ENCODE measurements at places on chromosomes 5 and 9.

- no peak for DNase-seq
Measured at GRCh38 chr5:141669520-141669919, 12.5 kb downstream of the ARAP3 start.

DNA sequence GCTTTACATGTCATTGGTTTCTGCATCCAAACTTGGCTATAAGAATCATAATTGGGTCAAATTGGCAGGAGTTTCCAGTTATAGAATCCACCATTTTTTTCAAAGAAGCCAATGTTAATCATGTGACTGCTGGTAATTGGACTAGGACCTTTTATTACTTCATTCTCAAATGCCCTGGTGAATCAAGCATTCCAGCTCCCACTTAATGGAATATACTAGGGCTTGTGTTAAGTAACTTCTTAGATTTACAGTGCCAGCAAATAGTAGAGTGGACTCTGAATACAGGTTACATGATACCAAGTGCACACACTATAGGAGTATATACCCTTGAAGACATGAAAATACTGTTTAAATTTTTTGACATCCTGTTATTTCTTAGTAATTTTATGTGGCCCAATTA, 96.7 kb downstream of the NUDT12 start:
- DNase-seq = no peak

GRCh38 chr9:4837261-4838188, 44.8 kb downstream of the RCL1 start:
- DNase-seq = no peak

DNA sequence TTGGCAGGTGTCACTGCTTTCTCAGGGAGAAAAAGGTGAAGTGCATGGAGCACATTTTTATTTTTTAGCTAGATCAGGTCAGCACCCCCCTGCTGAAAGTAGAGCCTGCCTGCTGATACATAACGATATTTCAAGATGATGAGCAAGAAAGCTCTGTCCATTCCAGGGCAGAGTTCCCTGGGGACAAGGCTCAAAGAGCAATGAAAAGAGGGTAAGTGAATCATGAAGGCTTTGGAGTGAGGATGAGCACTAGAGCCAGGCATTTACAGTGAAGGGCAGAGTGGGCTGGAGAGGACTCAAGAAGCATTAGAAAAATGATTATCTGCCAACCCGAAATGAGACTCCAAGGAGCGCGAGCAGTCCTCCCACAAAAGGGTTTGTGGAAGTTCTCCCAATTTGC, 345.7 kb downstream of the TLE4 start:
- no peak for DNase-seq

DNA sequence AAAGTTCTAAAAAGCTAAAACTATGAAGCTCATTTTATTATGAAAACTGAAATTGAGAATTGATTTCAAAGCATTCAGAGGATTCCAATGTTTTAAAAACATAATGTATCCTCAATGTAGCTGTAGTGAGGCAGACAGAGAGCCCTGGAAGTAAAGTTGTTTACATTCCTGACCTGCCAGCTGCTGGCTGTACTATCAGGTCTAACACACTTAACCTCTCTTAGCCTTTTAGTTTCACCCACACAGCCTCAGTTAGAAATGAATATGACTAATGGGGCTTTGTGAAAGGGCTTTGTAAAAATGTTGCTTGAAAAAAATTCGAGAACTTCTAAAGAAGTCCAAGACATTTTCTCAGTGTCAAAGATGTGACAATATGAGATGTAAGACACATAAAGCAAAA, 122.6 kb downstream of the FBXL17 start:
- DNase-seq = no peak

DNA sequence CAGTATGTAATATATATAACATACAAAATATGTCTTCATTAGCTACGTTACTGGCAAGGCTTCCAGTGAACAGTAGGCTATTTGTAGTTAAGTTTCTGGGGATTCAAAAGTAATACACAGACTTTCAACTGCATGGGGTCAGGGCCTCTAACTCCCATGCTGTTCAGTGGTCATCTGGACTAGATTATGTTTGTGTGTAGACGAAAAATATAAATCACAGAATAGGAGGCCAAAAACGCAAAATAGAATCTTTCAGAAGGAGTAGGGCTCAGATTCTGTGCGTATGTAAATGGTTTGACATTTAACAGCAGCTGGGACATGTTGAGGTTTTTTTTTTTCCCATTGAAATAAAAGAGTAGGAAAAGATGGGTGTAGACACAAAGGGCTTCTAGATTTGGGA, 1048.7 kb upstream of the WWC1 start:
- no peak for DNase-seq

GRCh38 chr5:17037751-17038150, 101.7 kb upstream of the MYO10 start:
- DNase-seq = no peak

GRCh38 chr9:132970324-132971062, 8.0 kb upstream of the GFI1B start:
- no peak for DNase-seq

DNA sequence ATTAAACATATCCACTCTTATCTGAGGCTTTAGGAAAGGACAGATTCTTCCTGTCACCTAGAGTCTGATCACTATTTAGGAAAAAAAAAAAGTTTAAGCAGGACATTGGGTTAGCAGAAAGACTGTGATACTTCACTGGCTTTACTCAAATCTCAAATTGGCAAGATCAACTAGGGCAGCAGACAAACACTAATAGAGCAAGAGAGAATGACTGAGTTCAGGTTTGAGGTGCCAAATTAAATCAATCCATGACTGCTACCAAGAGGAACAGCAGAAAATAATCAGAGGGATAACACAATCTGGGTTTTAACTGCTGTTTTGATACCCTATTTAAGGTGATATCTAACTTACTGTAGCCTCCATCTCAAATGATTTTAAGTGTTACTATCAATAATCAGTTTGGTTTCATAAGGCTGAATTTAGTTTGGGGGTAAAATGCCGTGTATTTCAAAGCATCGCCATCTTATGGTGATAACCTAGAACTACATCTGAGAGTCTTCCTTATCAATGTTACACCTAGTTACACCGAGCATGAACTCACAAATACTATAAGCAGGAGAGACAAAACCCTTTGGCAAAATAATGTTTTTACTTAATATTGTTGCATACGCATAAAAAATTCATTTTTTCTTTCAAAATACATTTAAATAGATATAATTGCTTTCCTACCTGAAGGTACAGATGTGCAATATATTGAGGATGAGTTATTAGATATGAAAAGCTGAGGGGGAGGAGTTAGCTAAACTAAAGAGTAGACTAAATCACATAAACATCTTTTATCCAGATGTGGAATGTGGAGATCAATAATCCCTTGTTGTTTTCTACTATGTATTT, 286.4 kb upstream of the CDH12 start:
- DNase-seq = no peak

DNA sequence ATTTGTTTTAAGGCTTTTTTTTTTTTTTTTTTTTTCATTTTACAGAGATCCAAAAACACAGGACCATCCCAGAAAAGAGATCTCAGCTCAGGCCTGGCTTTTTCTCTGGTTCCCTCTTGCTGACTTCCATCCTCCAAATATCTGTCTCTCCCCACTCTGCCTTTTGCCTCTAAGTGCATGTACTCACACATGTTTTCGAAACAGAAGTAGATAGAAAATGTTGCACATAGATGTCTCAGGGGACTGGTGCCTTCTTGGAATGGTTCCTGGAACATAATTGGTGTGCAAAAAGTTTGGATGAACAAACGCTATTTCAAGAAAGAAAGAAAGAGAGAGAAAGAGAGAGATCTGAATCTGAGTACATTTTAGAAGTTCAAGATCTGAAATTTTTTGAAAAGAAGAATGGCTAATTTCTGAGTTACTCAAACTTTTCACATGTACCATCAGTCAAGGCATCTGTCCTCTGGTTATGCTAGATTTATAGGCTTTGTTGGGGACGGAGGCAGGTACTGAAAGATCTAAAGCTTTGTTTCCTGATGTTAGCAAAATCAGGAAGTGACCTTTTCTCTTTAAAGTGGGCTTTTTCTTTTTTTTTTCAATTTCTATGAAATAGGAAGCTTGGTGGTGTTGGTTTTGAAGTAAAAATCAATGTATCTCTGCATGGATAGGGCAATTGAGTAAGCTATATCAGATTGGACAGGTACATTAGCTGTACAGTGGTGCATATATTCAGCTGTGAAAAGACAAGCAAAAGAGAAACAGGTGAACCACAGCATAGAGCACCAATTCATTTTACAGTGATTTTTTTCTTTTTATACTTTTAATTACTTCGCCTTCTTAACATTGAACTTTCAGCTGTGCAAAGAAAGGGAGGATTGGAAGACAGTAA, 8.5 kb upstream of the TNFSF8 start:
- DNase-seq = no peak

DNA sequence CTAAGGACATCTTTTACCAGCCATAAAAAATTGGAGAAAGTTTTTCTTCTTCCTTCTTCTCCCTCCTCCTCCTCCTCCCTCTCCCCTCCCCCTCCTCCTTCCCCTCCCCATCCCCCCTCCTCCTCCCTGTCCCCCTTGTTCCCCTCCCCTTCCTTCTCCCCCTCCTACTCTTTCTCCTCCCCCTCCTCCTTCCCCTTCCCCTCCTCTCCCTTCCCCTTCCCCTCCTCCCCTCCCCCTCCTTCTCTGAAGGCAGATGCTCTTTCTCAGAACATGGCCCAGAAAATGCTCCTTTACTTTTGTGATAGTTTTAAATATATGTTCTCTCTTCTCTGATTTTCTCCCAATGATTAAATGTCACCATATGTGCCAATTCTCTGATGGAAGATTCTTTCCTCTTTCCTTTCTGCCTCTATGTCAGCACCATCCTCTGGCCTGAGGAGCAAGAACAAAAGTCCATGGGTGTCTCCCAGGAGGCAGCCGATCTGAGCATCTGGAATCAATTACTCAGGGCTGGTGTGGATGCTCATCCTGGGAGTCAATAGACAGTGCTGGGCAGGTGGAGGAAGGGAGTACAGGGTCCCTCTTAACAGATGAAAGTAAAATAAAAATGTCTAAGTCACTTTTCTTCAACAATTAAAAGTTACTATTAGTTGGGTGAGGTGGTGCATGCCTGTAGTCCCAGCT, 63.0 kb upstream of the GNA14 start:
- DNase-seq = no peak

DNA sequence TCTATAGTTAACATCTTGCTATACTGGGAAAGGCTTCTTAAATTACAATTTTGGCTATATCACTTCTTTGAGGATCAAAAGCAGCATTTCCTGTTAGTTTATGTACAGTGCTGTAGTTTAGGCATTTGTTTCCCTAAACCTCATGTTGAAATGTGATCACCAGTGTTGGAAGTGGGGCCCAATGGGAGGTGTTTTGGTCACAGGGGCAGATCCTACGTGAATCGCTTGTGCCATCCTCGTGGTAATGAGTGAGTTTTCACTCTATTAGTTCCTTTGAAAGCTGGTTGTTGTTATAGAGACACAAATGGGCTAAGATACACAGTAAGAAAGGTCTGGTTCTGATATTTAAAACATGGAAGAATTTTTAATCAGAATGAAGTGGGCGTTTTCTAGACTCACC, 5.8 kb downstream of the ACTL7A start:
- no peak for DNase-seq

GRCh38 chr5:167993771-167994170, 297.7 kb upstream of the WWC1 start:
- DNase-seq = no peak

- no peak for DNase-seq
Measured at GRCh38 chr9:6910032-6910431, 152.3 kb downstream of the KDM4C start.

GRCh38 chr9:110192531-110193261, 15.3 kb downstream of the C9orf152 start:
- DNase-seq = no peak

- peak; percentile 25 for DNase-seq
Measured at GRCh38 chr9:127569886-127570401, 42.1 kb upstream of the STXBP1 start.

GRCh38 chr5:65907135-65907534, 19.2 kb upstream of the ERBIN start:
- no peak for DNase-seq

DNA sequence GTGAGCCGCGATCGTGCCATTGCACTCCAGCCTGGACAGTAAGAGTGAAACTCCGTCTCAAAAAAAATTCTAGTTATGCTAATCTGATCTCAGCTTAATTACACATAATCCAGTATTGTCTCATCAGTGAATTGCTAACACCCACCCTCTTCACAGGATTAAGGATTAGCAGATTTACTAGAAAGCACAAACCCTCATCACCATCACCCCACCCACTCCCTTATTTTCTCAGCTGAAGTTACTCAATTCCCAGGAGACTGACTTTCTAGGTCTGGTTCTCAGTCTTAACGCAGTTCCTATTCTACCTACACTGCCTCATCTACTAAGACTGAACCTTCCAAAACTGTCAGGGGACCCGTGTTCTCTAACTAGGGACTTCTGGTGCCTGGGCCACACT, 9.0 kb downstream of the TOR1B start:
- DNase-seq = no peak

All from activated T-cell treated with anti-CD3 and anti-CD28 coated beads, Interleukin-2, amount 50 U/mL, for 72 hours (primary cell).